Upper lobe of left lung (tissue), 6 donors: ENCODE measurements at places on chromosomes 2 and 18. TPM values are rescaled to one million over a fixed set of nuclear protein-coding genes. Genes with fewer than 3 reads are reported as not detected.

- no peak for DNase-seq
These were observed 273.1 kb upstream of the SLC14A2 start for GRCh38 chr18:45342166-45342565.

- DNase-seq: no peak
These were observed 131.4 kb downstream of the ZNF385B start for GRCh38 chr2:179729966-179730365.

DNA sequence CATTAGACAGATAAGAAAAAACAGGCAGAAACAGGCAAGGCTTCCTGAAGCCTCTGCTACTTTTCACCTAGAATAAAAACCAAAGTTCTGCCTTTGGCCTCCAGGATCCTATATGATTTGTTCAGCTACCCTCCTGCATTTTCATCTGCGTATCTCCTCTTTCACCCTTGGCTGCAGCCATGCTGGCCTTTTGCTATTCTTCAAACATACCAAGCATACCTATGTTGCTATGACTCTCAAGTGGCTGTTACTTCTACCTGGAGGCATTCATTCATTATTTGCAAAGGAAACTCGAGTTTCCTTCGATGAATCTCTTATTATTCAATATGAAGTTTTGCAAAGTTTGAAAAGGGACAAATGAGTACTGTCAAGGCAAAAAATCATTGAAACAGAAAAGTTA, 106.4 kb upstream of the HNMT start:
- no peak for DNase-seq

The KCNG2 gene
- total RNA-seq: 1.1 TPM

DNA sequence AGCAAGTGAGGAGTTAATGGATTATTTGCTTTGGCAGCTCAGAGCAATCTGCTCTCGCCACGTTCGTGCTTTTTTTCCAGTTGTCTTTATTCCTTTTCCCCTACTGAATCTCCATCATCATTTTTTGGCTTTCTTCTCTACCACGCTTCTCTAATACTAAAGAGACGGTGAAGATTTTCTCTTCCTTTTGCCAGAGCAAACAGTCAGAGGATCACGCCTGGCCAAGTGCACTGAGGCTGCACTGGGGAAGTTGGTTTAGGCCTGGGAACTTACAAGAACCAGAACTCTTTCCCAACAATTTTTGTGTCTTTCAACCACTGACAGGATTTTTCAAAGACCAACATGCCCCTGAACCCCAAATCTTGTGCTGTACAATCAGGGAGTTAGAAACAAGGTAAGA, 172.3 kb downstream of the PID1 start:
- no peak for DNase-seq

The NT5DC4 gene
- total RNA-seq: 1.2 TPM

DNA sequence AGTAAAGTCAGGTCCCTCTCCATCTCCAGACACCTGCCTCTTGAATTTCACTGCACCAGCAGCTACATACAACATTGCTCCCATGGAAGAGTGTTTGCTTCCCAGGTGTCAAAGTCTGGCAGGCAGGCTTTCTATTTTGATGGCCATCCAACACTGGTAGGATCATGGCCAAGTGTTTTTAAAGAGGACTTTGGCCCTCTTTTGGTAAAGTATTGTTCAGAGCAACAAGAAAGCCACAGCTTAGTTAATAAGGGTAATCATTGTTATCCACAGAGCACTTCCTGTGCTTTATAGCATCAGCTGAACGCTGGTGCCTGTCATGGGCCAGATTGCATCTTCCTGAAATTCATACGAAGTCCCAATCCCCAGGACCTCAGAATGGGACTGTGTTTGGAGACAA, 133.2 kb downstream of the NCK2 start:
- no peak for DNase-seq

The LYPD6 gene
- total RNA-seq: 0.89 TPM

The GPN1 gene
- 24.5 TPM for total RNA-seq

GRCh38 chr2:43576981-43577892, 18.6 kb downstream of the THADA start:
- peak; percentile 29 for DNase-seq

DNA sequence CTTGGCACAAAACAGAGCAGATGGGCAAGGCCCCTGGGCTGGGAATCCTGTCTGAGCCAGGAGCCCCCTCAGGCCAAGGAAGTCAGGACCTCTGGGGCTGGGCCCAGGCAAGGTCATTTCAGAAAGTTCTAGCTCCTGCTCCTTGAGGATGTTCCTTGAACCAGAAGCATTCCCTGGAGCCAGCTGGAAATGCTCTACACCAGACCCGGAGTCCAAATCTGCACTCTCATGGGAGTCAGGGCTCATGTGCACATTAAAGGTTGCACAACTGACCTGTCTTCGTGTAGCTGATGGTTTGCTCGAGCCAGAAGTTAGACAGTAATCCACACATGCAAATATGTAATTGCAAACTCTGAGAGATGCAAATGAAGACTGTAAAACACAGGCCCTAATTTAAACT, 18.0 kb downstream of the PARD6G start:
- no peak for DNase-seq

The HNMT gene
- total RNA-seq: 67.5 TPM

GRCh38 chr18:3027370-3027891, 14.5 kb upstream of the LPIN2 start:
- DNase-seq: no peak

DNA sequence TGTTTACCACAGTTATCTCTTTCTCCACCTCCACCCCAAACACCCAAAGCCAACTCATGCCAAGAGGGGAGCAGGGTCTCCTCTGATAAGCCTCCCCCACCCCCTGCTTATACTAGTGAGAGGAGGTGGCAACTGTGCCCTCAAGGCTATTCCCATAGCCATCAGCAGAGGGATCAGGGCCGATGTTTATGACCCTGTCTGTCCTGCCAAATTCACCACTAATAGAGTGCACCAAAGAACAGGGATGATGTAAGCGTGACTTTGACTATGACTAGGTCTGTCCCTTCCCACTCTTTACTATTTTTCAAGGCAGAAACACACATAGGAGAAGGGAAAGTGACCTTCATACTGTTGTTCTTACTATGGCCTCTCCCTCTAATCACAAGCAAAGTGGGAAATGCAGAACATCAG, 74.6 kb downstream of the CLHC1 start:
- DNase-seq: no peak

DNA sequence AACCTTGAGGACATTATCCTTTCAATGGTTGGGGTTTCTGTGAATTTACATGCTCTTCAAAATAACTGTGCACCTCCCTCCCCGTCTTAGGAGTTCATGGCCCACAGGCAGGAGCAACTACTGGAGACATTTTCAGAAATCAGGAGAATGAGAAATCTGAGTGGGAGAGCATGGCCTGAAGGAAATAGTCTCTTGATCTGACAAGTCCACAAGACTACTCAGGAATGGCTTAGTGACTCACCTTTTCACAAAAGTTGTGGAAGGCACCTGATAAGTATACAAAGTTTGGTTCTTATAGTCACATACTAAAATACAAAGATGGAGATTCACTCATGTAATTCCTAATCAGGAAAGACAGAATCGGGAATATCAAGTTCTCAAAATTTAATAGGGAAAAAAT, 83.6 kb upstream of the NCKAP5 start:
- DNase-seq: no peak

DNA sequence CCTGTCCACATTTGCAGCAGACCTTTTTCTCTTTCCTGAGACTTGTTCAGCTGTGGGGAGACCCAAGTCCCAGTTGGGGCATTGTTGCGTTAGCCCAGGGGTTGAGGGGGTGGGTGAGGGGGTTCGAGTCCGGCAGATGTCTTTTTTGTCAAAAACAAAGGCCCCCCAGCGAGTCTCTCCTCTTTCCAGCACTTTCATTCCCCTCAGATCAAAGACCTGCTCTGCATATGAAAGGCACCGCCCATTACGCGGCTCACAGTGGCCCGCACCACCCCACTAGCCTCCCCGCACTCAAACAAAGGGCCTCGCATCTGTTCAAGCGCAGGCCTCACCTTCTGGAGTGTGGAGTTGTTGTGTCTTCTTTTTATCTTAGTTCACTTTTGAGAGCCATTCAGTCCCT, 25.2 kb downstream of the TRABD2A start:
- DNase-seq: no peak

DNA sequence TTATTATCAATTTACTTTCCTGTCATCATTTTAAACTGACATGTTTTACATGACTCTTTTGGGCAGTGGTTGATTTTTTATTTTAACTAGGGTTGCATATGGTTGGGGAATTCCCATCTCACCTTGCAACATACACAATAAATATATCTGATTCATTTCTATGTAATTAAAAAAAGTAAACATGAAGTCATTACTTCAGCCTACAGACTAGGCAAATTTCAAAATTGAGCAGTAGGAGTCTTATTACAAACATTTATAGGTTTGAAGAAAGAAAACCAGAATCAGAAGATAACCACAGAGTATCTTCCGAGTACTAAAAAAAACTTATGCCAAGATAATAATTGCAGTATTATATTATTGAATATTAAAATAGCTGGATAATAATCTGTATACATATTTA, 377.0 kb upstream of the VRK2 start:
- no peak for DNase-seq

GRCh38 chr2:3423492-3424170, 44.1 kb downstream of the TRAPPC12 start:
- DNase-seq: peak; percentile 57

DNA sequence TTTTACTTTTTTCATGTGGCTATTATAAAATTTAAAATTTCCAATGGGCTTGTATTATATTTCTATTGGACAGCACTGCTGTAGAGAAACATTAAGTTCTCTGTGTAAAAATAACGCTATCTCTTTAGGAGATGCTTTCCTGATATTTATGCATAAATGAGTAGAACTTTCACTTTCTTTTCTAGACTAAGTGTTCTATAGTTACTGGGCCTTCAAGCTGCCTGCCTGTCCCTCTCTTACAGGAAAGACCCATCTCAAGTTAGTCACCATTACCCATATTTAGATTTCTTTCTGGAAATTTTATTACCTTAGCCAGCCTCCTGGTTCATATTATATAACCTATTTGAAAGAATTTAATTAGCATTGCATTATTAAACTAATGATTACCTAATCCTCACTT, 4.8 kb downstream of the ITGA4 start:
- DNase-seq: no peak

The OSR1 gene
- total RNA-seq: 3.2 TPM

The SLC11A1 gene
- 1,666 TPM for total RNA-seq

DNA sequence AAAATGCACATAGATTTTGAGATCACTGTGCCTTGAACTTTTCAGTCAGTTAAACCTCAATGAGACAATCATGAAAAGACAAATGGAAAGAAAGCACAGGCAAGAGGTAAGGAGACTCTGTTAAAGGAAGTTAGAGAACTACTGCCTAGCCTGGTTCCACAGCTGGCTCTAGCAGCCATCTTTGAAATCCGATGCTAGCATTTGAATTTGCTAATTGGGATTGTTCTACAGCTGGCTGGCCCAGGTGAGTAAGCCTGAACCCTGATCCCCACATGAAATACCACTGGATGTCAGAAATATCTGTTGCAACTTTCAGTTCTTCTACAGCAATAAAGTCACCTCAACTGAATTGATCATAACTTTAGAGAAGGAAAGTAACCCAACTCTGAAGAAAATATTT, 315.2 kb upstream of the CHAC2 start:
- DNase-seq: no peak

- DNase-seq: no peak
These were observed 599.4 kb downstream of the XIRP2 start for GRCh38 chr2:167487728-167488127.

- no peak for DNase-seq
These were observed 156.8 kb downstream of the TMEM200C start for GRCh38 chr18:5738526-5738925.

DNA sequence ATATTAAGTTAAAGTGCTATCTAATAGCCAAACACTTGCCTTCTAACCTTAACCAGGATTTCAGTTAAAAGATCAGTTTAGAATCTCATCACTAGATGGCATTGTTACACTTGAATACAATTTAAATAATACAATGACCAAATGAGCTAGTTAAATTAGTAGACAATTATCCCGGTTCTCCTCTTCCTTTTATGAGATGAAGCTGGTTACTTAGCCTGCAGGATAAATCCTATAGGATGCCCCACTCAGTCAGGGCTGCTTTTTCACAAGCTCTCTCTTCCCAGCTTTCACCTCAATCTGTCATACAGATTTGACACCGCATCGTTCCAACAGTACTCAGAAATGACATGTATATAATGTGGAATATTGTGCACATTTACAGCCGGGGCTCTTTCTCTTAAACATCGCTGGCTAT, 678.8 kb downstream of the KCNJ3 start:
- no peak for DNase-seq

- no peak for DNase-seq
These were observed 19.6 kb downstream of the RSAD2 start for GRCh38 chr2:6896930-6897759.

The CD8A gene
- total RNA-seq: 4.7 TPM

GRCh38 chr2:141506135-141506534, 624.7 kb downstream of the LRP1B start:
- no peak for DNase-seq
